ENCODE measurements at places on chromosomes 3 and 15.

GRCh38 chr3:43515970-43516635 lies 105.7 kb downstream of the ANO10 start:
- no peak for DNase-seq

- no peak for DNase-seq
Observed at GRCh38 chr3:176568189-176568588, 629.1 kb downstream of the TBL1XR1 start.

- no peak for DNase-seq
Observed at GRCh38 chr15:38424101-38424552, 29.8 kb upstream of the FAM98B start.

DNA sequence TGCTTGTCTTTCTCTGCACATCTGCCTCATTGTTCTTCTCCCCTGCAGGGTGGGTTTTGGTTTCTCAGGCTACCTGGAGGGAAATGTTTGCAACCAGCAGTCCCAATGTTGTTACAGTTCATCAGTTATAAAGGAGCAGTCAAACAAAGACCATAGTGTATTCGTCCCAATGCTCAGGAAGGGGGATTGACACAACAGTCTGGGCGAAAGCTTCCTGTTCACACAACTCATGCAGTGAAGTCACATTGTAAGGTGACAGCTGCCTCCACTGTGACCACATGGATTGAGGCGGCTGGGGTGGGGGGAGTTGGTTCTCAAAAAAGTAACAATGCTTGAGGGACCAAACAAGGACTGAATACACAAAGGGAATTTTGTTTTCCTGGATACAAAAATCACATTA lies 28.8 kb upstream of the TF start:
- DNase-seq = no peak

DNA sequence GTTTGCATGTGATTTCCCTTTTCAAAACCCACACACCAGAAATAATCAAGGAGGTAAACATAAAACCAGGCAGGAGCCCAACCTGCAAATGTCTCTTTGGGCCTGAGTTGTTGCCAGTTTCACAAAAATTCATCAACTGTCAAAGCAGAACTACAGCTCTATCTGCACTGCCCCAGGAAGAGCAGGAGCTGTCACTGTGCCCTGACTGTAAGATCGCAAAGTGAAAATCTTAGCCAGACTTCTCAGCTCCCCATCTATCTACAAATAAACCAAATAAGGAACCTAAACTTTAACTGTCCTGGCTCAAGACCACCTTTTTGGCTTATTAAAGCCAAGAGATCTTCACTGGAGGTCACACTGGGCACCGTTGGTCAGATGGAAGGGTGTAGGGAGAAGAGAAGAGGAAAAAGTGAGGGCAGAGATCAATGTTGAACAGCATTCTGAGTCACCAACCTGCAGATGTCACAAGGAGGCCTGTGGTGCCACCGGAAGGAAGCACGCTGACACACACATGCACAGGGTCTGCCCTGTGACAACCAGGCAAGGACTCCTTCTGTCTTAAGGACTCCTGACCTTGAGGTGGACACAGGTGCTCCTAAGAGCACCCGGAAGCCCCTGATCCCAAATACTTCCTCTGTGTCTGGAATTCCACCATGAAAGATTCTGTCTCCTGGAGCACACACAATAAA lies 58.7 kb downstream of the RPN1 start:
- DNase-seq = no peak

GRCh38 chr3:170889132-170889531 lies 19.1 kb upstream of the RPL22L1 start:
- DNase-seq = no peak

All from brain microvascular endothelial cell (primary cell).